ENCODE measurements at places on chromosomes 3 and 15.

DNA sequence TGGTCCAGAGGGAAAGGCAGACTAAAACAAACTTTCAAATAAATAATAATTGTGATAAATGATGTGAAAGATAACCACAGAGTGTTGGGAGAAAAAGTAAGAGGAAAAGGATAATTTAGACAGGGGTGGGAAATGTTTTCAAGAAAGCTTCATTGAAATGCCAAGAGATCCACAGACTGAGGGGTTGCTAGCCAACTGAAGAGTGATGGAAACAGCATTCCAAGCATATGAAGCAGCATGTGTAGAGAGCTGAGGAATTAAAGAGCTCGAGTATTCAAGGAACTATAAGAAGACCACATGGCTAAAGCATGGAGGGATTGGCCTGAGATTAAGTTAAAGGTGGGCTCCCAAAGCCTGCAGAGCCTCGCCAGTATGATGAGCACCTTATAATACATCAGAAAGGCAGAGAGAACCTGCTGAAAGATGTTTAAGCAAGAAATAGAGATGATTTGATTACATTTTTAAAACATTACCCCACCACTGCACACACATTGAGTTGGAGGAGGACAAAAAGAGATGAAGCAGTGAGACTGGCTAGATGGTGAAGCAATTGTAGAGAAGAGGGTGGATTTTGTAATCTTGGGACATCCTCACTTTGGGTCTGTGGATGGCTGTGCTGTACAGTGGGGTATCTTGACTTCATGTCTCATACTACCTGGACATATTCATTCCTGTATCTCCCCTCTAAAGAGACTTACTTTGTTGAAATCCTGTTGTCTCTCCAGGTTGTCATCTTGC lies 100.8 kb downstream of the STAC start:
- DNase-seq: no peak

GRCh38 chr15:64634027-64634426 lies 141.4 kb downstream of the RBPMS2 start:
- DNase-seq: no peak

DNA sequence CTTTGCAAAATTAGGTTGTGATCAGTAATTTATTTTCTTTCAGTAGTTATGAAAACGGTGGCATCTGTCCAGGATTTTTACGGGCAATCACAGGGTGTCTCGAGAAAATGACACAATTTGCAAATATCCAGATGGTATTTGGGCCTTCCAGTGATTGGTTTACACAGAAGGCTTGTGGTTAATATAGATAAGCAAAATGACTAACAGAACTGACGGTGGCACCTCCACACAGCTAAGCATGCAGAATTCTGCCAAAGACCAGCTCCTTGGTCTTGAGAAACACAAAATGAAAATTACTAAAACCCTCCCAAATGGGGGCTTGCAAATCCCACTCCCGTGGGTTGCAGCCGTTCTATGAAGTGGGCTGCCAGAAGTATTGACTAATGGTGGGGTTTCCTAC lies 5.5 kb downstream of the ARHGEF3 start:
- DNase-seq: no peak

DNA sequence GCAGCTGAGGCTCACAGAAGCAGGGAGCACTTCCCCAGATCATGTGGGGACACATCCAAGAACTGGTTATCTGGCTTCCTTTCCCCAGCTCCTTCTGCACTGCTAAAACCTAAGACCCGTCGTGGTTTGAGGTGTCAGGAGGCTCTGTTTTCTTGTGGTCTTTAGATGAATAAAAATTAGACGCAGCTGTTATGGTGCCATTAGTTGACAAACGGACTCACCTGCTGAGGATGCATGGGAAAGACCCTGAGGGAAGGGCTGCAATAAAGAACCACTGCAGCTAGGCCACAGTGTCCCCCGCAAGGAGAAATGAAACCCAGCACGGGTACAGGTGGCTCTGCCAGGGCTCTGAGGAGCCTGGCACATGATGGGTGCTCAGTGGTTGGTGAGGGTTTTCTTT lies 99.4 kb downstream of the IQSEC1 start:
- DNase-seq: no peak

GRCh38 chr15:89379818-89380217 lies 45.2 kb upstream of the POLG start:
- DNase-seq: no peak
